Stimulated activated CD8-positive, alpha-beta memory T cell treated with anti-CD3 and anti-CD28 coated beads, Interleukin-4, amount 100 ng/mL, for 1 hour (primary cell): ENCODE measurements at places on chromosomes 7 and 10.

- DNase-seq = no peak
Measured at GRCh38 chr7:118525020-118525419, 300.5 kb downstream of the ANKRD7 start.

GRCh38 chr7:154553711-154554265, 449.1 kb downstream of the PAXIP1 start:
- DNase-seq = no peak

GRCh38 chr7:116524609-116525297, at the start of gene CAV1:
Gene CAV1 (plus strand): TSS chr7:116525036. CDS start chr7:116525063, 27 bp downstream.
- no peak for DNase-seq

- DNase-seq = peak; percentile 46
Measured at GRCh38 chr10:70549962-70550458, 52.5 kb downstream of the PRF1 start.

GRCh38 chr10:74033702-74034101, 35.8 kb downstream of the VCL start:
- no peak for DNase-seq

DNA sequence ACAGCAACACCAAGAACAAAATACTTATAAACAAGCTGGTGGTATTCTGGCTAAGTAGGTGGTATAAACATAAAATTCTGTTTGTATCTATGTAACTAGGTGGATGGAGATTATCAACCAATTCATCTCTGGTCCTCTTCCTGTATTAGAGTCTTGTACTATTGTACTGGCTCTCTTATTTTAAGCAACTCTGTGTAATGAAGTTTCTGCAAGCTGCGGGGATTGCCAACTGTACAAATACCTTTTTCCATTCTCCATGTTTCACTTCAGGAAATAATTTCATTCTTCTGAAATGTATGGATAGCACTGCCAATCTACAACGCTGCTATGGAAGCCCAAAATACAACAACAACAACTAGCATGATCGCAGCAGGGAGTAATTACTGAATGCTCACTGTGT, 44.8 kb downstream of the JAZF1 start:
- DNase-seq = no peak

- DNase-seq = no peak
Measured at GRCh38 chr10:72061930-72062329, 26.4 kb downstream of the SPOCK2 start.

- DNase-seq = no peak
Measured at GRCh38 chr7:103766660-103767059, 222.8 kb downstream of the RELN start.

DNA sequence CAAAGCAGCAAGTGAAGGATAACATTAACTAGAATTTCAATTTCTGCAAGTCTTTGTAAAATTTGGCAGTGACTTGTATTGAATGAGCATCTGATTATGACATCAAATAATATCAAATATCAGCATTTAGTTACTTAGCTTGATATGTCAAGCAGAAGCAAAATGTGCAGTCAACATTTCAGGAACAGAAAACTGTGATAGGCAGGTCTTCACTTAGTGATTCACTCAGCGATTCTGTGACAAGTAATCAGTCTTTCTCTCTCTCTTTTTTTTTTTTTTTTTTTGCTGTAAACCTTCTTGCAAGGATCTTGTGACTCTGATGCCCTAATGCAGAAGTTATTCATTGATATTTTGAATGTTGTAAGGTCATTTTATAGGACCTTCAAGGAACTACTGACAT, 307.1 kb downstream of the MTERF1 start:
- DNase-seq = no peak

DNA sequence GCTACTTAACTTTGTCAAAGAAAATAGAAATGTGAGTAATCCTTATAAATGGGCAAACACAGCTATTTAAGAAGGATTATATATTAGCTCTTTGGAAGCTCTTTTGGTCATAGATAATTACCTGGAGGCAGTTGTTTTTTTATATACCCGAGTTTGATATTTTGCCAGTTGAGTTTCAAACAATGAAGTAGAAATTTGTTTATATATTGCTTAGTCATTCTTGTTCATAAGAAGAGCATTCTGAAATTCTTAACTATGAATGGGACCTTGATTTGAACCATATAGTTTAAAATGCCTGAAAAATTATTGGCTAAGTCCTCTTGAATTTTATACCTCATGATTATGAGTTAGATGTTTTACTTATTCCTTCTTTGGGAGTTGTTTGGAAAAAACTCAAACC, 36.4 kb downstream of the MINPP1 start:
- no peak for DNase-seq

- DNase-seq = no peak
Measured at GRCh38 chr10:116836902-116837523, 12.3 kb upstream of the ENO4 start.

DNA sequence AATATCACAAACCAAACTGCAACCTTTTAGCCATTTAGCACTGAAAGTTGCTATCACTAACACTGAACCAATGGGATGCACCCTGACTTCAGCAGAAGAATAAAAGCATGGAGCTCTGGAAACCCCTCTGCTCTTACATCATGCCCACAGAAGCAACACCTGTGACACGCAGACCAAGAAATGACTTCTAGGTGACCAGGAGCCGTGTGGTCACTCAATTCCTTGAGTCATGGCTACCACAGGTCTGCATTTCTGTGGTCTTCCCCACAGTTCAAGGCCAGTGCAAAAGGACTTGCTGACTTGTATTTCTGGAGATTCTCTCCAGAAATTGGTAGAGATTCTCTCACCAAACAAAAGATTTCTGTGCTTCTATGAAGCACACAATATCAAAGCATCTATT, 38.3 kb downstream of the NRCAM start:
- DNase-seq = no peak

- DNase-seq = no peak
Measured at GRCh38 chr10:67959839-67960476, 75.5 kb downstream of the SIRT1 start.

GRCh38 chr10:48523212-48523819, 81.6 kb downstream of the ARHGAP22 start:
- DNase-seq = no peak

GRCh38 chr7:114944745-114945625, 23.1 kb downstream of the MDFIC start:
- no peak for DNase-seq

DNA sequence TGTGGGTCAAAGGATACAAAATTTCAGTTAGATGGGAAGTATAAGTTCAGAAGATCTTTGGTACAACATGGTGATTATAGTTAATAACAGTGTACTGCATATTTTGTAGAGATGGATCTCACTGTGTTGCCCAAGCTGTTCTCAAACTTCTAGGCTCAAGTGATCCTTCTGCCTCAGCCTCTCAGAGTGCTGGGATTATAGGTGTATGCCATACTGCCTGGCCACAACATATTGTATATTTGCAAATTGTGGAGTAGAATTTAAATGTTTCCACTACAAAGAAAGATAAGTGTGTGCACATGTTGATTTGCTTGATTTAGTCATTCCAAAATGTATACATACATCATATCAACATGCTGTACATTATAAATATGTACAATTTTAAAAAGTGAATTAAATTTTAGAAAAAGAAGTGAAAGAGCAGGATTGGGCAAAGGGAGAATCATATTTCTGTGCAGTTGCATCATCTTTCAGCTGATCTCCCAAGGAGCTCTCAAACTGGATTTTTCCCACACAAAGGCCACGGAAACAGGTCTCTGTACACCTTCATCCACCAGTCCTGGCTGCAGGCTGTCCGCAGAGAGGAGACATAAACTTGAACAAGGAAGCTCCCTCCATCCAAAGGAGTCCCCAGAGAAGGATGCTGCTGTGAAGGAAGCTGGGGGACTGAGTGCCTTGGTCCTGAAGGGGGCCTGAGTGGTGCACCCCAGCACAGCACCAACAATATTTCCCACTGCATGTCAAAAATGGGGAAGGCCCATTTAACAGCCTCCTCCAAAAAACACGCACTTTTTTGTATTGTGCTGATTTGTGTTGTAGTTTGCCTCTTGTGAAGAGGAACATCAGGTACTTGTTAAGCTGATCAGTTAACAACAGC, 217.1 kb upstream of the GHITM start:
- DNase-seq = no peak

DNA sequence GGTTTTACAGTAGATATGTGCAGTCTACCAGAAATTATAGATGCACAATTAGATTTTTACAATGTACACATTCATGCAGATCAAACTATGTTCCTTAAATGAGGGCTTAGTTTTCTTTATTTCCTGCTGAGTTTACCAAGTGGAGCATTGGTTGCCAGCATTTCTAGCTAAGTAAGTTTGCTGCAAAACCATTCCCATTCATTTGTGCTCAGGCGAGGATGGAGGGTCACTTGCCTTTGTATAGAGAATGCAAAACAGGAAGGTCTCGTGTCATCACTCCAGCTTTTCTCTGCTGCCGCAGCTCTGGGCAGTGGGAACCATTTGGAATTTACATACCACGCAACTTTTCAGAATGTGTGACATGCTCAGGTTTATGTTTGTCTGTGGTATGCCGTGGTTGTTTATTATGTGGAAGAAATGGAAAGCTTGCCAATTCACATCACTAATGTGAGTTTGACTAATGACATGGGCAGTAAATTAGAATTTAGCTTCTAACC, 198.6 kb downstream of the TRIL start:
- DNase-seq = no peak

GRCh38 chr7:157297185-157297584, 39.6 kb upstream of the DNAJB6 start:
- no peak for DNase-seq

- DNase-seq = no peak
Measured at GRCh38 chr7:33646166-33646565, 259.2 kb upstream of the BMPER start.

DNA sequence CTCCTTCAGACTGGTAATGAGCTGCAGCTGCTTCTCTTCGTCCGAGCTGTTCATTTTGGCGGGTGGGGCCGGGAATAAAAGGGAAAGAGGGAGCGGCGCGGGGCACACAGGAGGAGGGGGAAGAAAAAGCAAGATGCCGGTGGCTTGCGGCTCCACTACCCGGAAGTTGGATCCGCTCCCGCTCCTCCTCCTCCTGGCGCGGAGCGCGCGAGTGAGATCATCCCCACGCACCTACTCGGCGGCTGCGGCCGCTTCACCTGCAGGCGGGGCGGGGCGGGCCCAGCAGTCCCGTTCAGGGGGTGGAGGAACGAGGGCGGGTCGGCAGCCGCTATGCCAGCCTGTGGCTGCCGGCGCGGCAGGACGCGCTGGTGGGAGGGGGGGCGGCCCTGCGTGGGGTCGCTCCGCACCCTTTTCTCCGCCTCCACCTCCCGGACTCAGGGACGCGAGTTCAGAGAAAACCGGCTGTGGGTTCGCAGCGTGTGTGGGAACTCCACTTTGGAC, at the start of gene SHTN1:
Gene SHTN1 (minus strand): TSS at position 162 of the 501 bp plus-strand sequence. CDS start 108 bp downstream, at position 54.
- DNase-seq = no peak

DNA sequence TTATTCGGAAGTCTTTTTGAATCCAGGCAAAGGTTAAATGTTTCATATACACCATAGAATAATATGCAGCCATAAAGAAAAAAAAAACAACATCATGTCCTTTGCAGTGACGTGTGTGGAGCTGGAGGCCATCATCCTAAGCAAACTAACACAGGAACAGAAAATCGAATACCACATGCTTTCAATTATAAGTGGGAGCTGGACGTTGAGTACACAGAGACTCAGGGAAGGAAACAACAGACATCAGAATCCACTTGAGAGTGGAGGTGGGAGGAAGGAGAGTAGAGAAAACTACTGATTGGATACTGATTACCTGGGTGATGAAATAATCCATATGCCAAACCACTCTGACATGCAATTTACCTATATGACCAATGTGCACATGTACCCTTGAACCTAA, 293.4 kb downstream of the KLF6 start:
- DNase-seq = no peak

DNA sequence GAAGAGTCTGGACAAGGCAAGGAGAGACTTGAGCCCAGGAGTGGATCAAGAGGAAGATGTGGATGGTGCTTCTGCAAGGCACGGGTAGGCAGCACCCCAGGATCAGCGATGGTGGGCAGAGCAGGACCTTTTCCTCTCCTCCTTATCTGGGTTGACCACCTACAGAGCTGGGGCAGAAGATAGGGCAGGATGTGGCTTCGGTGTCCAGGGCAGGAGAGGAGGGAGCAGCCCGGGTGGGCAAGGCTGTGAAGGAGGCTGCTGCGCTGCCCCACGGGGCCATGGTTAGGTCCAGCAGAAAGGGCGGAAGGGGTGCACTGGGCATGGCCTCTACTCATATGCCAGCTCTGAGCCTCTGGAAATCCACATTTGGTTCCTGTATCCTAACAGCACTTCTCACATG, 20.0 kb upstream of the PARP12 start:
- no peak for DNase-seq
